Renal cortex interstitium (tissue), 15 donors: ENCODE measurements at places on chromosomes 2 and 18. TPM values are rescaled to one million over a fixed set of nuclear protein-coding genes. Genes with fewer than 3 reads are reported as not detected.

DNA sequence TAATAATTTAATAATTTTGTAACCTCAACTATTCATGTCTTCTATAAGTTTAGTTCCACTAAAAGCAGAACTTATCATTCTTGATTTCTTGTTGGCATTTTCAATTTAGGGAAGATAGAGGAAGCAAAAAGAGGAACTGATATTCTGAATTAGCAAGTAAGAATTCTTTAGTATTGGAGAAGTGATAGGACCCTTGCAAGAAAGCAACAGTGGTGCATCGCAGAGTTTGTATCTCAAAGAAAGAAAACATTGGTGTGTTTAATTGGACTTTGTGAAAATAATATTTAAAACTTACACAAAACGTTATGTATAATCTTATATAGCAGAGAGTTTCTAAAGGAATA is 36.5 kb upstream of the TNFRSF11A start:
- no peak for DNase-seq

DNA sequence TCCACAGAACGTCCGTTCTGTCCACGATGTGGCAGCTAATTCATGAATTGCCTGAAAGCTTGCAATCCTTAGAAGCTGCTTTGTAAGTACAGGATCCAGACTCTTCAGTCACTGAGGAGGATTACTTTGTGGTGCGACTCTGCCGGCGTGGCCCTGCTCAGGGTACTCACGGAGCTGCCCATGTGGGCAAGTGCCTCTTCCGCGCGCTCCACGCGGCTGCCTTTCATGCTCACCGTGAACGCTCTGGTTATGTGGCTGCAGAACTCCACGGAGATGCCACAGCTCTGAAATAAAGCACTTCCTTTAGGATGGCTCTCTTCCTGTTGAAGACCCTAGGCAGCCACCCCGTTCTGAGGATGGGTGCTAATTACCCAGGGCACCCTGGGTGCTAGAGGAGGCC is 31.0 kb downstream of the RMC1 start:
- no peak for DNase-seq

- no peak for DNase-seq
These were observed 80.5 kb downstream of the HRH4 start for GRCh38 chr18:24540896-24541295.

- no peak for DNase-seq
These were observed 6.8 kb downstream of the PKP4 start for GRCh38 chr2:158463496-158464095.

GRCh38 chr18:2139691-2140090 is 431.6 kb downstream of the METTL4 start:
- DNase-seq, result no peak

DNA sequence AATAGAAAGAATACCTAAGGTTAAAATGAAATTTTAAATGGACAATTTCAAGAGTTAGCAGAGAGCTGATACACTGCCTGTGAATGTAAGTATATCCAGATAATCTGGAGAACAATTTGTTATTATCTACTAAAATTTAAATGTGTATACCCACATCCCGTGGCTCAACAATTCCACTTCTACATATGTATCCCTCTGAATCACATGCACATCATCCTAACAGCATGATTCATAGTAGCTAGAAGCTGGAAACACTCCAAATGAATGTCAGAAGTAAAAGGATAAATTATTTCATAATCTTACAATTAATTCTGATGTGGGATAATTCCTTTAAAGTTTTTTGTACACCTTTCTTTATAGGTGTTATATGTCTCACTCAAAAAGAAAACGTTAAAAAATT is 87.9 kb downstream of the CNTNAP5 start:
- DNase-seq, result no peak

DNA sequence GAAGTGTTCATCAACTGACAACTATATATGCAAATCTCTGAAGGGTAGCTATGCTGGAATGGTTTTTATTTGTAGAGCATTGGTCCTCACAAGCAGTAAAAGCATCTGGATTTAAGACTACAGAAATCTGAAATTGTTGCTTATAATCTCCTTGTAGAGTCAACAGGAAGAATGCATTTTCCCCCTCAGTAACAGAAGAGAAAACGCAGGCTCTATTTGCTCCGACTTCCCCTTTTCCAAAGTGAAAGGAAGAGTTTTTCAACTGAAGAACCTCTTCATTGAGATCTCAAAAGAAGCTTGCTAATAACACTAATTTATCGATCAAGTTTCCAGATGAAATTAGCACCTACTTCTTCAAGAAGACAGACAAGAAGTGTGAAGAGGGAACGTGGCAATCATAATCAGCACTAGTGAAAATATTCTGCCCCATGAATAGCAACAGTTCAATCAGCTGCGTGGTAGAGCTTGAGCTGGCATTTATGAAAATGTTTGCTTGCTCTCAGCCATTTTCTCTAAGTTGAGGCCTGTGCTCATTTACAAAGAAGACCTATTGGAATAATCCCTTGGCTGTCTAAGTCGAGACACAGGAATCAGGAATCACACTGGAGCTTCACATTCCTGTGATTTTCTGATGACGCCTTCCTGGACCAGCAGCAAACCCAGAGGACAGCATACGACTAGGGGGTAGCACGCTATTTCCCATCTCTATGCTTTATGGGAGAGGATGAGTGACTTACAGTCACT is 43.7 kb downstream of the TGIF1 start:
- no peak for DNase-seq

DNA sequence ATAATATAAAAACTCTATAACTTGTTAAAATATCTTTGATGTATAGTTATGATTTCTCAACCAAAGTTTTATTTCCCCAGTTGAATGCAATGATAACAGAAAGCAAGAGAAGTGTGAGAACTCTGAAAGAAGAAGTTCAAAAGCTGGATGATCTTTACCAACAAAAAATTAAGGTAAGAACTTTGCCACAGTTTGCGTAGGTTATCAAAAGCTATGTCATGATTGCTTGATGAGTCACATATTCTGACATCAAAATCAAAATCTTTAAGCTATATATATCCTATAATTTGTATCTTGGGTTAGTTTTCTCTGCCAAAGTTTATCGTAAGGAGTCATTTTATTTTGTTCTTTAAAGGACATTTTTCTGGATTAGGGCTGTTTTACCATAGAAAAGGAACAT is 35.0 kb downstream of the NDC80 start:
- DNase-seq, result no peak

DNA sequence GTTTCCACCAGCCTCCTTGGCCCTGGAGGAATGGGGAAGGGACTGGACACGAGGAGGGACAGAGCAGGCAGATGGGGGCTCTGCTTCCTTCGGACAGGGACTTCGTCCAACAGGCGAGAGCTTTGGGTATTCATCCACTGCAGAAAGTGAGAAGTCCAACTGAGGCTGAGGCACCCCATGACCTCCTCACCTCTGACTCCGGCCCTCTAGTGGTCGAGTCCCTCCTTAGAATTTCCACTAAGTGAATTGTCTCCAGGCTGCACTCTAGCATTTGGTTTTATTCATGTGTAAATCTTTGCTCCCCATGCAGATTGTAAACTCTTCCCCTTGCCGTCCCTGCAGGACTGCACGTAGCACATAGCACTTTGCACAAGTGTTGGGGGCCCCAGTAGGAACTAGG is 75.6 kb downstream of the TMEM247 start:
- no peak for DNase-seq

DNA sequence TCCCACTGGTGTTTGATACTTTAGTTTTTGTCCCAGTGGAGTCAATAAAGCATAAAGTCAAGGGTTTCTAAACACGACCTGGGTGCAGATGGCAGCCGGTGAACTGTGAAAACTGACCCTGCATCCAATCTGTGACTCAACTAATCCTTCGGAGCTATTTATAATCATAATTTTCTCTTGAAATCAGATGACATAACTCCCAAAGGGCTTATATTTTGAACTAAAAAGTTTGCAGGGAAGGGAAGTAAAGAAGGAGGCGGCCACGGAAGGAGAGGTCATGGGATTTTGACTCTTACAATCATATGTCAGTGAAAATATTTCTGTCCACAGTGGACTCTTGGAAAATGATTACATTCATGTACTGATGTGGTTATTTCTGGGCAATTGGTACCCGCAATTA is 178.5 kb downstream of the PDE1A start:
- DNase-seq, result no peak

DNA sequence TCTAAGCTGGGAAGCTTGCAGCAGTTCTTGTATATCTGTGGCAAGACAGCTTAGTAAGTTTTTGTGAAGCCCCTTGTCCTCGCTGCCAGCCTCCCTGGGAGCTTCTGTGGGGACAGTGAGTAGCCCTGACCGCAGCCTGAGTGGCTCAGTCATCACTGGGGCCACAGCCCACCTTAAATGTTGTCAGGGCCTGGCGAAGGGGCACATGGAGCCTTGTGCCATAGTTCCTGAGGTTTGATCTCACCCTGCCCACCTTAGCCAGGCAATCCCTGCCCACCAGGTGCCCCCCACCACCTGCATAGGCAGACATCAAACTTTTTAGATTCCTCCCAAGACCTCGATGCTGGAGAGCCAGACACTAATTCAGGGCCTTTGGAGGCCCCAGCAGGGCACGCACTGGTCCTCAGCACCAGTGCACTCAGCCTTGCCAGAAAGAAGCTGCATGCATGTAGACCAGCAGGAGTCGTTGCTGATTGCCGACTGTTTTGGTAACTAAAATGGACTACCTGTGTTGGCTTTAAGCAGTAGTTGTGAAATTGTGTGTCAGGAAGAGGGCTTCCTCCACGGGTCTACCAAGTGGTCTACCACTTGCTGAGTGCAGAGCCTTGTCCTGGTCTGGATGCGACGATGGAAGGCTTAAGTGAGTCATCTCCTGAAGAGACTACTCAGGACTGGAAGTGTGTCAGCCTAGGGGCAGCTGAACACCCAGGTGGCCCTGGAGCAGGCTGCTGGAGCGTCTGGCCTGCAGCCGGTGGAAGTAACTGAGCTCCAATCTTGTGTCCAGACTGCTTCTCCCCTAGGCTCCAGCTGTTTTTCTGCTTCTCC is 233.1 kb downstream of the SEPTIN10 start:
- DNase-seq, result no peak

GRCh38 chr18:74895686-74896085 is 298.0 kb downstream of the ZNF407 start:
- no peak for DNase-seq

Gene LINC00305
- 2.8 TPM for polyA plus RNA-seq

Gene AMER3
- 0.03 TPM for polyA plus RNA-seq

Gene APCDD1
- 80.7 TPM for polyA plus RNA-seq

Gene PDCD1
- polyA plus RNA-seq, result not detected
